ENCODE measurements at places on chromosomes 2 and 18.

GRCh38 chr18:79047556-79048244 lies 21.5 kb upstream of the ATP9B start:
- DNase-seq = no peak

GRCh38 chr2:169776252-169776761 lies 22.4 kb upstream of the SSB start:
- DNase-seq = no peak

DNA sequence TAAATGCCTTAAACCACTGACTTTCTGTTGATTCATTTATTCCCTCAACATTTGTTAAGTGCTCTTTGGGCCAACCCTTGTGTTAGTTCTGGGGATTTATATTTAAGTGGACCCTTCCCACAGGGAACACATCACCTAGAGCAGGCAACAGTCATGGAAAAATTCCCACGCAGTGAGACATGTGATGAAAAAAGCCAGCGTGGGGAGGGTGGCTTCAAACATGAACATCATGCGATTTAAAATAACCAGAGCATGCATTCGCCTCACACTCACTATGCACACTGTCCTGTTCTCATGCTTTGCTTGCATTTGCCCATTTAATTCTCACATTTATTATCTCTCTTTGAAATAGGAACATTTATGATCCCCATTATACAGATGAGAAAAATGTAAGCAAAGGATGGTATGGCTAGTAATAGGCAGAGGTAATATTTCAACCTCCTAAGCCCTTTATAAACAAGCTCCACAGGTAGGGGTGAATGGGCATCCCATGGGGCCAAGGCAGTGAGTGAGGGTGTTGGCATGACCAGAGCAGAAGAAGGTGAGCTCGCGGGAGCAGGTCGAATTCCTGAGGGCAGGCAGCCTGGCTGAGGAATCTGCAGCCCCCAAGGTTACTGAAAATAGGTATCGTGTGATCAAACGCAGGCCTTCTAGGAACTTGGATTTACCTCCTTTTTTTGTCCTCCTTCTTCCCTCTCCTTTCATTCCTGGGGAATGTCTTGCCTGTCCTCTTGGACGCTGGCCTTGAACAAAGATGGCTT lies 297.8 kb downstream of the MYCN start:
- DNase-seq = no peak

DNA sequence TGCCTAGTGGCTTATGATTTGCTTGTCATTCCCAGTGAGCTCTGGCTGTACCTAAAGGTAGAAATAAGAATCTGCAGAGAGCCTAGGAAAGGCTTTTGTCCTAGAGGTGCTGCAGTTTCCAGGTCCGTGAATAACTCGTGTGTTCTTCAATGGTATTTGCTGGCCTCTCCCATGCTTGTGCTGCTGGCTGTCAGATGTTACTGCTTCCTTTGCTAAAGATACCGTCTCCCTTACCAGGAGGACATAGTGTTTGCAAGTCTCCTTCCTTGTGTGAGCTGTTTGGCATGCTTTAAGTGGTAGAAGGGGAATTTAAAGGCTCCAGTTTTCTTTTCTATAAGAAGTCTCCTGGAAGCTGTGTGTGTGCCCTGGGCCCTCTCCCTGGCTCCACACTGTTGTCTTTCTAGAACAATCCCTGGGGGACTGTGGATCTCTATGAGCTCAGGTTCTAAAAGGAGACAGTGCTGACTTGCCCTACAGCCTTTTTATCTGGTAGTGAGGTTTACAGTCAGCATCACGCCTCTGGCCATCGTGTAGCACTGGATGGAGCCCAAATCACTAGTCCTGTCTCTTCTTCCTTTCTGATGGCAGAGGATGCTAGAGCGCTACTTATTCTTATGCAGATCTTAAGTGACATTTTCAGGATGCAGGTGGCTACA lies 65.8 kb downstream of the RNF144A start:
- no peak for DNase-seq

DNA sequence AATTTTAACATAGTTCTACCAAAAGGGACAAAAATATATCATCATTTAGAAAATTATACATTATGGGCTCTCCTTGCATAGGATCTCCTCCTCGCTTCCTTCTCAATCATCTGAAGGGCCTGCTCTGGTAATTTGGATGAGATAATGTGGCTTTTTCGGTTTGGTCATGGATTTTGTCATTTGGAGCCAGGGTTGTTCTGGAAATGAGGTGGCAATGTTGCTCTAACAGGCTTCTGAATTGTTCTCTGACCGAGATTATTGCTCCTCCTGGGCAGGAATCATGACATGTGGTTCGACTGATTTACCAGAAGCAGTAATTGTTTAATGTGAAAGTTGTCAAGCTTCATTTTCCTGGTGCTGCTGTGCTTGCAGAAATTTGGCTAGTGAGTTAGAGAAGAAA lies 194.7 kb upstream of the ERBB4 start:
- no peak for DNase-seq

DNA sequence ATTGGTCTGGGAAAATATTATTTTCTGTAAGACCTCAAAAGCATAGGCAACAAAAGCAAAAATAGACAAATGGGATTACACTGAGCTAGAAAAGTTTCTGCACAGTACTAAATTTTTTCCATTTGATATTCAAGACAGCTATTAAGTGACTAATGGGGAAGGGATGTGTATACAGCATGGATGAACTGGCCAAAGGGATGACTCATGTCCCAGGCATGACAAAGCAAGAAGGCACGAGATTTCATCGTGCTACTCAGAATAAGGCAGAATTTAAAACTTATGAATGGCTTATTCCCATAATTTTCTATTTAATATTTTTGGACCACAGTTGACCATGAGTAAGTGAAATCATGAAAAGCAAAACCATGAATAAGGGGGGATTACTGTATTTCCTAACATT lies 1250.1 kb upstream of the GYPC start:
- DNase-seq = peak; percentile 30

GRCh38 chr2:54106631-54107454 lies 8.6 kb upstream of the ACYP2 start:
- peak; percentile 55 for DNase-seq
